ENCODE measurements at places on chromosomes 6 and 20. TPM values are rescaled to one million over a fixed set of nuclear protein-coding genes. Genes with fewer than 3 reads are reported as not detected.

Gene ELOVL4
- total RNA-seq = 1.7 TPM

Gene BPI
- total RNA-seq = not detected

Gene CRISP2
- not detected for total RNA-seq

Gene CFAP206
- total RNA-seq = not detected

Gene CDS2
- 51.7 TPM for total RNA-seq

Gene HDAC2
- total RNA-seq = 119 TPM

Gene C6orf52
- 5.7 TPM for total RNA-seq

Gene TULP1
- total RNA-seq = not detected

Gene CLPSL1
- total RNA-seq = not detected

Gene F13A1
- not detected for total RNA-seq

Gene SIRPB1
- 1.4 TPM for total RNA-seq

Gene OR2J3
- not detected for total RNA-seq

Gene MYCT1
- not detected for total RNA-seq

Measured in activated CD8-positive, alpha-beta memory T cell treated with anti-CD3 and anti-CD28 coated beads for 36 hours (primary cell).